ENCODE measurements at places on chromosomes 3 and 15.

- DNase-seq: no peak
Observed at GRCh38 chr3:10554236-10554611, 48.8 kb upstream of the ATP2B2 start.

GRCh38 chr15:83732196-83732595 is 78.3 kb downstream of the ADAMTSL3 start:
- no peak for DNase-seq

GRCh38 chr15:72313448-72313840 is 6.5 kb downstream of the CELF6 start:
- no peak for DNase-seq

DNA sequence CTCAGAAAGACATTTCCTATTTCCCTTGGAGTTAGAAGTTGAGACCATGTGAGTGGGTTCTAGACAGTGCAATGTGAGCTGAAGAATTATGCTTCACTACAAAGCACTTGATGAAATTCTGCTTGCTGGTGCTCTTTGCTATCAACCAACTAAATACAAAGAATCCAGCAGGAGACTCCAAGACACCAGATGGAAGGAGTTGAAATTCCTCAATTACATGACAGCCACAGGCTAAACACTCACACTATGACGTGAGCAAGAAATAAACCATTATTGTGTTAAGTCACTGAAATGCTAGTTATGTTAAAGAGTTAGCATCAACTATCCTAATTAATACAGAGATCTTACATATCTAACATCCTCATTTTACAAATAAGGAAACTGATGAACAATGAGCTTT is 8.2 kb upstream of the MAP4 start:
- DNase-seq: no peak

DNA sequence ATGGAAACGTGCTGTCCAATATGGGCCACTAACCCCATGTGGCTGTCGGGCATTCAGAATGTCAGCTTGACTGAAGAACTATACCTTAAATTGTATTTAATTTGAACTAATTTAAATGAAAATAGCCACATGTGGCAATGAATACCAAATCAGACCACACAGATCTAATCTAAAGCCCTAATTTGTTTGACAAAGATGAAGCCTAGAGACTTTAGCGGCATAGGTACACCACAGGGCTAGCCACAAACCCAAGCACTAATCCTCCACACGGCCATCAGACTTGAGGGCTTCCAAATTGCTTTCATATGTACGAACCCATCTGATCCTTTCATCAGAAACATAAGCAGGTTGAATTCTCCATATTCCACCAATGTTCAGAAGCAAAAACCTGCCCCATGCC is 81.4 kb downstream of the SHQ1 start:
- no peak for DNase-seq

- no peak for DNase-seq
Observed at GRCh38 chr3:195727606-195728195, 6.9 kb downstream of the MUC20 start.

GRCh38 chr3:33879540-33879939 is 81.1 kb downstream of the PDCD6IP start:
- DNase-seq: no peak

- no peak for DNase-seq
Observed at GRCh38 chr15:74362482-74362881, 5.0 kb downstream of the CYP11A1 start.

- no peak for DNase-seq
Observed at GRCh38 chr15:78626381-78626995, 5.7 kb upstream of the CHRNA3 start.

GRCh38 chr15:88985547-88986393 is 72.6 kb upstream of the MFGE8 start:
- no peak for DNase-seq

- DNase-seq: no peak
Observed at GRCh38 chr3:40877631-40878463, 321.5 kb upstream of the CTNNB1 start.

DNA sequence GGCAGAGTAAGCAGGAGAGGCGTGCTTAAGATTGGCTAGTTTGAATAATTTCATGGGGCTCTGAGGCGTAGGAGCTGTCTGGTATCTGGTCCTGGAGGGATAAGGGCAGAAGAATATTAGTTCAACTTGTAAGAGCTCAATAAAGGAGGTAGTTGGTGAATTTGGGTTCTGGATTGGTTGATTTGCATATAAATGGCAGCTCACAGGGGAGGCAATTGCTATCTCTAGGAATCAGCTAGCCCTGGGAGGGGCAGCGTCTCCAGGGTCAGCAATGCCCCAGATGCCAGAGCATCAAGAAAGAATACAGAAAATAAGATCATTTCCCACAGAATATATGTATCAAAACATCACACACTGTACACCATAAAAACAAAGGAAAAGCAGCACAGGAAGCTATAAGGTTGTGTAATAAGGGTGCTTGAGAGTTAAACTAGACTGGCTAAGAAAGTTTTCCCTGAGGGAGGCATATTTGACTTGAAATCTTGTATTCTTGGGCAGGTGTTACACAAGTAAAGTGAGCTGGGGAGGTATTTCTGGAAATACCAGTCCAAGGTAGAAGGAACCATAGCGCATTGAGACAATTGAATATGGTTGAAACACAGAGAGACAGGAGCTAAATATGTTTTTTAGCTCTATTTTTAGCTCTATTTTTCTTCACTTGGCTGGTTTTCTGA is 6.1 kb downstream of the MOBP start:
- no peak for DNase-seq

DNA sequence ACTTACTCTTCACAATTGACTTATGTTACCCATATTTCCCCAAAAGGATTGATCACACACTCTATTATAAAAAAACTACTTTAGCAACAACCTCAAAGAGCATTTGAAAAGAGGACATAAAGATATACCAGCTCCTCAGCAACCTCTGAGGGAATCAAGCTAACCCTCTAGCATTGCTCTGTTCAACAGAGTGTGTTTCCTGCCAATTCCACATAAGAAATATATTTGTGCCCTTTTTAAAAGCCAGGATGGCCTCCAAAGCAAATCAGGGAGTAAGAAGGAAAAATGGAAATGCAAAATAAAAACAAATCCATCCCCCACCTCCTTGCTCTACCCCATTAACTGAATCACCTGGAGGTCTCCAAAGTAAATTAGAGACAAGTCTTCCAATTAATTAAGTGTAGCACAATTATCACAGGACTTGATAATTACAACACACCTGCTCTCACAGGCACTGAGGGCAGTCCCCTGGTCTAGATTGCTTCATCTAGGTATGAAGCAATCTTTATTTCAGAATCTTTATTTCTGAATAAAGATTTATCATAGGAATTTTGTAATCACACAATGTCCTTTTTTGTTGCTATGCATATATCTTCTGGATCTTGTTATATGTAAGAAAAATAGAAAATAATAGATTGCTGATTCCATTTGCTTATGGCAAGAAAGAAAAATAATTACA is 34.8 kb downstream of the GPR176 start:
- no peak for DNase-seq
